Fibroblast of lung (primary cell): ENCODE measurements at places on chromosomes 3 and 15.

DNA sequence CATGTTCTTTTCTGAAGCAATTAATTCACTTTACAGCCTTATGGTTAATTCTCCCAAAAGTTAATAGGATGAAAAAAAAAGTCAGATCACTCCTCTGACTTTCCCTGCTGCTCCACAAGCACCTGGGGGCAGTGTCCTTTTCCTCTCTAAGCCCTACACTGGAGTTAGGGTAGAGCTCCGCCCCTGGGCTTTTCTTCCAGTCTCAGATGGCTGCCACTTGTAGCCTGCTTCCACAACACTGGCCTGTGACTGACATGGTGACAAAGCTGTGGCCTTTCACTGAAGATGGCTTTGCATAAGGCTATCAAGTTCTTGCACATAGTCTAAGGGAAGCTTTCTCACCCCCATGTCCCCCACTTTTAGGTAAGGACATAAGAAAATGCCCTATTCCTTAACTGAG, 1.3 kb upstream of the MON1A start:
- H3K4me3 ChIP-seq: no peak overlapping the region
- no peaks in the 10 kb centered on the region for H3K27me3 ChIP-seq
- peaks cover 2% of the 10 kb centered on the region for H3K4me1 ChIP-seq
- H3K27ac ChIP-seq: no peak overlapping the region
- no peak for DNase-seq

DNA sequence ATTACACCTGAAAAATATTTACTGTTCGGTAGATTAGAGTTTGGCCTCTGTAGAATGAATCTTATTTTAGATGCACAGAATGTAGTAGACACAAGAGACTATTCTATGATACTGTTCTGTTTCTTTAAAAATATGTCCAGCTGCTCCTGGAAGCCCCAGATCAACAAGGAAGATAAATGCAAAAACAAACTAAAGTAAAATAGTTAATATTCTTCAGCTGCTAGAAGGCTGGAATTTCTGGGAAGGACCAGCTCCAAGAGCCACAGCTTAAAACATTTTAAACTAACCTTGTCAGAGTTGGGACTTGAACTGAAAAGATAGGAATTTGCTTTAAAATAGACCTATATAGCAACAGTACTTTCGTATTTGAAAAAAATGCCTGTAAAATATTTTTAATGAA, 277.9 kb downstream of the PTPRG start:
- no peak overlapping the region for H3K27ac ChIP-seq
- H3K27me3 ChIP-seq: no peaks in the 10 kb centered on the region
- H3K4me1 ChIP-seq: no peaks in the 10 kb centered on the region
- H3K4me3 ChIP-seq: no peak overlapping the region

DNA sequence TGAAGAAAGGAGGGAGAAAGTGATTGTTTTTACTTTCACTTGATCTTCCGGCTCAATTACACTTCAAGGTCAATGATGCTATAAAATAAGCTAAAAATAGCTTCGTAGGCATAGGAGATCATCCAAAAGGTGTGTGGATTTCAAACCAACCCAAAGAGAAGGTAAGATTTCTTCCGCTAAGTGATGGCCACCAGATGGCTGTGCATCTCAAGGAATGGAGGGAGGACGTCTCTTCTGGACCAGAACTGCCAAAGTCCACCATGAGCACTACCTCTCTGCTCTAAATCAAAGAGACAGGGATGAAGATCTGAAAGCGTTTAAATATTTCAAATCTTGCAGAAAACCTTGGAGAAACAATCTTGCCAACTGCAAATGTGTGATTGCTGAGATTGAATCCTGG, 199.1 kb upstream of the ZPLD1 start:
- DNase-seq: peak; percentile 62
- no peak overlapping the region for H3K27ac ChIP-seq
- no peaks in the 10 kb centered on the region for H3K27me3 ChIP-seq
- no peak overlapping the region for H3K4me3 ChIP-seq

DNA sequence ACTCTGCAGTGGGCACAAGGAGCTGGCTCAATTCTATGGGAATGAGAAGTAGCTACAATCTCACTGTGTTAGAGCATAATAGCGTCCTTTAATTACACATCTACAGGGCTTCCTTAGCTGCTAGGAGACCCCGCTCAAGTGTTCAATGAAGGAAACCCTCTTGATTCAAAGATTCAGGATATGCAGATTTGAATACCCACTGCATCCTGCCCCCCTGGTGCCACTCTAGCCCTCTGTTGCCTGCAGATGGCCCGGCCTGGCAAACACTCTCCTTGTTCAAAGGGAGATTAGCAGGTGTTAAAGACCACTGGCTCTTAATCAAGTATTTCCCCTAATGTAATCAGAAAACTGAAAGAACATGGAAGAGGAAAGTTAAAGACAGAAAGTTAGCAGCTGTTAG, 356.6 kb downstream of the VGLL3 start:
- no peak overlapping the region for H3K27ac ChIP-seq
- H3K4me3 ChIP-seq: no peak overlapping the region
- no peaks in the 10 kb centered on the region for H3K4me1 ChIP-seq

DNA sequence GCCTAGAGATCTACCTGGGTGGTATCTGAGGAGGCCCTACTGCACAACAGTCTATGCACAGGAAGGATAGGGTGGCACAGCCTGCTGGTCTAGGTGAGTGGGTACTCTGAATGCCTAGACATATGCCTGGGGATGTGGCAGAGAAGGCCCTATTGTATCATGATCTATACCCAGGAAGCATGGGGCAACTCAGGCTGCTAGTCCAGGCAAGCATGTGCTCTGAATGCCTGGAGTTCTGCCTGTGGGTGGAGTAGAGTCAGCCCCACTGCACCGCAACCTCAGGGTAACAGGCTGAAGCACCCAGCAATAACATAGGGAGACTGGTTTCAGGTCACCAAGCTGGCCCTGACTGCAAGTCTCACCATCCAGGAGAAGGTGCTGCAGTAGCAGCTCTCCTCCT, 224.7 kb downstream of the MFSD1 start:
- H3K4me1 ChIP-seq: no peaks in the 10 kb centered on the region
- H3K4me3 ChIP-seq: no peak overlapping the region
- no peaks in the 10 kb centered on the region for H3K36me3 ChIP-seq
- H3K27ac ChIP-seq: no peak overlapping the region
